PC-3 (cell line): ENCODE measurements at places on chromosomes 6 and 20. TPM values are rescaled to one million over a fixed set of nuclear protein-coding genes. Genes with fewer than 3 reads are reported as not detected.

GRCh38 chr6:35737413-35738211 lies 780 bp downstream of the ARMC12 start:
- peak; percentile 87 for DNase-seq

GRCh38 chr6:143241111-143241510 lies 180.4 kb downstream of the AIG1 start:
- DNase-seq: no peak

The GJA1 gene
- 14.0 and 15.2 TPM in 2 replicates for total RNA-seq

DNA sequence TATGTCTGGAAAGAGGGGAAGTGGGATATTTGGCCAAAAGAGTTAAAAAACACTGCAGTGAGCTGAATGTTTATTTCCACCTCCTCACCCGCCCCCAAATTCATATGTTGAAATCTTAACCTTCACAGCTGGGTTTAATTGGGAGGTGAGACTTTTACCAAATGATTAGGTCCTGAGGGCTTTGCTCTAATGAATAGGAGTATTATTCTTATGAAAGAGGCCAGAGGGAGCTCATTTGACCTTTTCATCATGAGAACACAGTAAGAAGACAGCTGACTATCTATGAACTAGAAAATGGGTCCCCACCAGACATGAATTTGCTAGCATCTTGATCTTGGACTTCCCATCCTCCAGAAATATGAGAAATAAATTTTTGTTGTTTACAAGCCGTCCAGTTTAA lies 1028.9 kb downstream of the PHF3 start:
- DNase-seq: no peak

- DNase-seq: no peak
These were observed 217.8 kb upstream of the TSHZ2 start for GRCh38 chr20:52754366-52754765.

The SDCBP2 gene
- total RNA-seq: 14.4 and 25.5 TPM in 2 replicates

DNA sequence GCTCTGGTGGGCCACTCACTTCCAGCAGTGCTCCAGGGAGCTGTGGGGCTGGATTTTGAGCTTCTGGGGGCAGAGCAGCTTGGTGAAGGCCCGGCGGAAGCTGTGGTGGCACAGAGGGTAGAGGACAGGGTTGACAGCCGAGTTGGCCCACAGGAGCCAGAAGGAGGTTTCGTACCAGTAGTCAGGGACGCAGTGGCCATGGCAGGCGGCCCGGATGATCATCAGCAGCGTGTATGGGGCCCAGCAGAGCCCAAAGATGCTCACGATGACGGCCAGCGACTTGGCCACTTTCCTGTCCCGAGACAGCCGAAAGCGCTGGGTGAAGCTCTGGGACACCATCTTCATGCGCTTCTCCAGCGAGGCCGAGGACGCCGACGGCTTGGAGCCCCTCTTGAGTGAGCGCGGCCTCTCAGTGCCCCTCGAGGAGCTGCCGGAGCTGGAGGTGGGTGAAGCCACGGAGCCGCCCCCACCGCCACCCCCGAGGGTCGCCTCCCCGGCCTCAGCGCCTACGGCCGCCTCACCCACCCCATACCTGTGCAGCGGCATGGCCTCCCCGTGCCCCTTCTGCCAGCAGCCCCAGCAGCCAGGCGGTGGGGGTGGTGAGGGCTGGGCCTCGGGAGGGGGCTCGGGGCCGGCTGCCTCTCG lies 4.0 kb downstream of the HRH3 start:
- no peak for DNase-seq

The ARHGAP40 gene
- not detected in 2 replicates for total RNA-seq

DNA sequence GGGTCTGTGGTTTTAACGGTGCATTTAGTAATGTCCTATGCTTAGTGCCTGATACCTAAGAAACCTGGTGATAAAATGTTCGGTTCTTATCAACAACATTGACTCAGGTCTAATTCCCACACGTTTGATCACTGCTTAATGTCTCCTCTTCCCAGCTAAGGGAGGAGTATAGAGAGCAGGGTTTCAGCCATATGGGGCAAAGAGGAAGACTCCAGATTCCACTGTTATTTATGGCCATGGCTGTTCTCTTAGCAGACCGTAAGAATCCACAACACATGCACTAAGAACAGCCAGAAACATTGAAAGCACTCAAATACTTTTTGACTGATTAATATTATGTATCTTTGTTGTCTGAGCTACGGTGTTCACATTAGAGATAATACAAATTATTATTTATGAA lies 112.1 kb downstream of the BCAS1 start:
- DNase-seq: no peak

DNA sequence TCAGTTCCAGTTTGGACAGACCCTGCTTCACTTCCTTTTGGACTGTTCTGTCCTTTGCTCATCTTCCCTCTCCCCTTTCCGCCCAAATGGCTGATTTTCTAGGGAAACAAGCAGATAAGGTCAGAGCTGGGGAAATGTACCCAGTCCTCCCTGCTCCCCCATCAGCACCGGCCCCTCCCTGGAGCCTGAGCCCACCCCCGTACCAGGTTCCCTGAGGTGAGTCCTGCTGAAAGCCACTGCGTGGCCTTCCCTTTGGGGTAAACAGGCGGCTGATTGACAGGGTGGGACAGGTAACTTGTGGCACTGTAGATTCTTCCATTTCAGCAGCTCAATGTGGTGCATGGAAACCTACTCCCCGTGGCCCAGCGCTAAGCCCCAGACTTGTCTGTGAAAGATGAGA lies 70.5 kb downstream of the NPEPL1 start:
- no peak for DNase-seq

DNA sequence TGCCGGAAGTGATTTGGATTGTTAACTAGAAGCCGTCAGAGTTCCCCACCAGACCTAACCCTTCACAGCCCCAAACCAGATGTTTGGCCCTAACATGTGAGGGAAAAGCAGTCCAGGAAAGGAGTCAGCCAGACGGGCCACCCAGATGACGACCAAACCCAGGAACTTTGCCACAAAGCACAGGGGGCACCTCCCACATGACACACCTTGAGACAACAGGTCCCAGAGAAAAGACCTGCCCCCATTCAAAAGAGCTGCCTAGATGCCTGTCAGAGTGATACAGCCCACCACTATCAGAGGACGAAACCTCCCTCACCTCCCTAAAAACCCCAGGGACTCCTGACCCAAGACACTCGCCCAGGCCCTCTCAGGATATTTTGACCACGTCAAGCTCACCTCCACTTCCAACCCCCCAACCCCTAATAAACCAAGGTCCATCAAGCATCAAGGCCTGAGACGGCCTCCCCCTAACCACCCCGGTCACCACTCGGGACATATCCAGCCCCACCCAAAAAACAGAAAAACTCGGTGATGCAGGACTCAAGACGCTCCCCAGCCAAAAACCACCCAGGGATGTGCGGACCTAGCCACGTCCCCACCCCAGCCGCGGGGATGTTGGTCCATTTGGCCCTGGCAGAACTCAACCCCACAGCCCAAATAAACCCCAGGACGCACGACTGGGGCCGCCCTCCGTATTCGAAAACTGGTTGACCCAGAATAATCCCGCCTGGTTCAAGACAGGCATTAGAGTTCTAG lies 662 bp downstream of the ZNF343 start:
- peak; percentile 60 for DNase-seq

DNA sequence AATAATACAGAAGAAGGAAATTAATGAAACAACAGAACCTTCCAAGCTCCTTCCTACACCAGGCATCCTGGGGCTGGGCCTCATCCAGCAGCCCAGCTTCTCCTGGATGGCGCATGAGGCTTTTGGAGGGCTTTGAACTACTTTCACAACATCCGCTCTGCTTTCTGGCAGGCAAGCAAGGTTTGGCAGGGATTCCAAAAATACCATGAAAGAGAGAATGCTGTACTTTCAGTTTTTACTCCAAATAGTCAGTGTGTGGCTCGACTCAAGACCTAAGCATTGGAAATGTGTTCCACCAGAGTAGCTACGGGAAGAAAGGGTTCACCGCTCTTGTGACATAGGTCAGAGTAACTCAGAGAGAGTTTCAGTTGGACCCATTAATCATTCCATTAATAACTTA lies 125.4 kb downstream of the OPRM1 start:
- no peak for DNase-seq

DNA sequence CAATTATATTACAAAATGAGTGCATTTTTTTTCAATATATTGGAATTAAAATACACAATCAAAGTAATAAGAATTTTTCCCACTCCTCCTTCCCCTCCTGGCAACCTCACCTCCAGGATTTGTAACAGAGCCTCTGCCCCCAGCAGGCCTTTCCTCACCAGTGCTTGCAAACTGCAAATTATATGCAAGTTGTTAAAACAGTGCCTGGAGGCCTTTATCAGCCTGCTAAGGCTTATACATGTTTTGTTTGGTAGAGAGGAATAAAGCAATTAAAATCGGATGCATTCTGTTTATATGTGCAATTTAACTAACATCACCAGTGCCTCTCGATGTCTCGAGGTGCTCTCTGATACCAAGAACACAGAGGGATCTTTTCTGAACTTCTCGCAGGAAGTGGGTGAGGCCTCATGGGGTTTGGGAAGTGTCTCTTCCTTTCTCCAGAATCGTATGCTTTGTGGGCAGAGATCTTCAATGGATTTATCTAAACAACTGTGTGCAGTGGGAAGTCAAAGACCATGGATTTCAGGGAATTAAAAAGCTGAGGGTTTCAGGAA lies 186.8 kb downstream of the CDH26 start:
- DNase-seq: no peak

DNA sequence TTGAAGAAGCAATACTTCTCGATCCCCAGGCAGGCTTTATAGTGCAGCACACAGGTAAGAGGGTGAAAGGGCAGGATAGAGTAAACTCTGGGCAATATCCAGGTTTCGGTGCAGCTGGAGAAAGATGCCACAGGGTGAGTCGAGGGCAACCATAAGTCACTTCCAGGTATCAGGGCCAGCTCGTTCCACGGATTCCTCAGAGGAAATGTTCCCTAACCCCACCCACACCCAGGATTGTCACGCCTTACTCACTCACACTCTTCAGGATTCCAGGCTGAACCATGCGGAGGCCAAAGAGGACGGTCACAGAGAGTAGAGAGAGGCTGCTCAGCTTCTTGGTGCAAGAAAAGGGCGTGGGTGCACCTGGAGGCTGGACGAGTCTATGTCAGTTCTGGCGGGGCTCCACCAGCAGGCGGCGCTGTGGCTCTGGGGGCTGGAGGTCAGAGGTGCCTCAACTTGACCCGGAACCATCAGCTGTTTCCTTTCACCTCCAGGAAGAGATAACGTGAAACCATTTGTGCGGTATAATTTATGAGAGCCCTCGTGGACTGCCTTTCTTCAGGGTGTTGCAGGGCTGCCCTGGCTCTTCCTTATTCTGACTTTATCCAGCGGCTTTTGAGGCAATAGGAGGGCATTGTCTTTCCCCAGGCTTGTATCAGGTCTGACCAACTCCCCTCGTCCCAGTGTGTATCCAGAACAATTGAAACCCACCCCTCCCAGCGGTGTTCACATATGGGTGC lies 14.5 kb upstream of the WFDC12 start:
- DNase-seq: peak; percentile 86

DNA sequence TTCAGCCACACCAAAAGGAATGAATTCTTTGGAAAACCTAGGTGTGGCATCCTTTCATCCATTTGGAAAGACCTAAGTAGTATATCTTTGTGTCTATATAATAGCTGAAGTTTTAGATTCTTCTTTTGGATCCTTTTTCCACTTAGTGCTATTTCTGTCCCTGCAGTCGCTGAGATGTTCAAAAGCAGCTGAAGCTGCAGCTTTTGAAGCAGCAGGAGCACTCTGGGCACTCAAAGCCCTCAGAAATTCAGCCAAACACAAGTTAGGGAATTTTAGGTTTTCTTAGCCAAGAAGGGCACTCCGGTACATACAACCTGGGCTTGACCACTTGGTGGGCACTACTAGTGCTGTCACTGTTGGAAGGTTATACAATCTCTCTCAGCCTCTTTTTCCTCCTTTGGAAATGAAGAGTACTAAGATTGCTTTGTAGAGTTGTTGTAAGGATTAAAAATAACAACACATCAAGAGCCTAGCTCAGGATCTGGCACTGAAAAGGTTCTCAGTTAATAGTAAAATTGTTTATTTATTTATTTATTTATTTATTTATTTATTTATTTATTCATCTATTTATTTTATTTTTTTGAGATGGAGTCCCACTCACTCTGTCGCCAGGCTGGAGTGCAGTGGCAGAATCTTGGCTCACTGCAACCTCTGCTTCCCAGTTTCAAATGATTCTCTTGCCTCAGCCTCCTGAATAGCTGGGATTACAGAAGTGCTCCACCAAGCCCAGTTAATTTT lies 71.9 kb upstream of the SLC22A16 start:
- DNase-seq: no peak

The RFX6 gene
- 0.15 and 0.17 TPM in 2 replicates for total RNA-seq

The SMPDL3A gene
- 2.7 and 4.6 TPM in 2 replicates for total RNA-seq

GRCh38 chr6:39428152-39428551 lies 105.7 kb upstream of the KCNK16 start:
- DNase-seq: no peak

DNA sequence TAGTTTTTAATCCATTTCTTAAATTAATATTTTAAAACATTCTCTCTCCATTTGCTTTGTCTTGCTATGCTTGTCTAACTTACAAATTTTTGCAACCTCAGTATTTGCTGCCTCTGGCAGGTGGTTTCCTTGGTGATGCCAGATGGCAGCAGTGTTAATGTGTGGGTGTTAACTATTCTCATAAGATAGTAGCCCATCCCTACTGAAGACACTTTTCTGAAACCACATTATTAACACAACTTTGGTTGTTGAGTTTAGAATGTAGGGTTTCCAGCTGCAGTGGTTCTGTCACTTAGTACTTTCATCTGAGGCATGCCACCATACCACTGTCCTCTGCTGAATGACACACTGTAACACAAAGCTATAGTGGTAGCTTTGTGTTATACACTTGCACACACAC lies 75.1 kb downstream of the MYO6 start:
- DNase-seq: no peak

GRCh38 chr20:57592263-57593092 lies 27.7 kb downstream of the ZBP1 start:
- DNase-seq: no peak

- no peak for DNase-seq
These were observed 54.3 kb downstream of the SLC23A2 start for GRCh38 chr20:4946986-4947385.

The HLA-DOB gene
- 0.29 and 0.63 TPM in 2 replicates for total RNA-seq

DNA sequence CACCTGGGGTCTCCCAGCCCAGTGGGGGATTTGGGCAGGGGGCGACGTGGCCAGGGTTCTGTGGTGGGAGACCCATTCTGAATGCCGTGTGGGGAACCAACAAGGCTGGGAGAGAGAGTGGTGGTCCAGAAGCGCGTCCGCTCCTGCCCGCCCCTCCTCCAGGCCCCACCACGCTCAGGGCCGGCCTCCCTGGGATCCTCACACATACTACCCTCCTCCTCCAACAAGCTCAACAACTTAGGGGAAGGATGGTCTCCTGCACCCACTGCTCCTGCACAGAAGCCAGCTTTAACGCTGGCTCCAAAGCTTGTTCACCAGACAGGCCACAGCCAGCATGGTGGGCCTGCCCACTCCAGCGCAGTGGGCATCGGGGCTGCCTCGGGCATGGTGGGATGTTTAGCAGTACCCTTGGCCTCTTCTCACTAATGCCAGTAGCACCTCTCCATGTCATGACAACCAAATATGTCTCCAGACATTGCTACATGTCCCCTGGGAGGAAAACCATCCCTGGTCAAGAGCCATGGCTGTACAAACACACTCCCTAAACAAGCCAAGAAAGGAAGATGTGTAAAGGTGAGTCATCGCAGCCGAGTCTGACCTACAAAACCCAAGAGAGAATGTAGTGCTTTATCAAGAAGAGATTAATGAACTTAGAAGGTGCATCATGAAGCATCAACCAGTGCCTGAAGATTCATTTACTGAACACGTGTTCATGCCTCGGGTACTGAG lies 75.7 kb downstream of the BMP7 start:
- DNase-seq: peak; percentile 77
